ENCODE measurements at places on chromosomes 6 and 20. TPM values are rescaled to one million over a fixed set of nuclear protein-coding genes. Genes with fewer than 3 reads are reported as not detected.

The SLC17A4 gene
- total RNA-seq, result not detected

The ELOVL5 gene
- 42.3 TPM for total RNA-seq

The SPTLC3 gene
- 1.4 TPM for total RNA-seq

The SYNDIG1 gene
- total RNA-seq, result not detected

The RFX6 gene
- total RNA-seq, result not detected

The MYCT1 gene
- total RNA-seq, result 1.1 TPM

The SMLR1 gene
- not detected for total RNA-seq

- peak; percentile 60 for DNase-seq
Observed at GRCh38 chr6:42367353-42368011, 84.2 kb downstream of the TRERF1 start.

DNA sequence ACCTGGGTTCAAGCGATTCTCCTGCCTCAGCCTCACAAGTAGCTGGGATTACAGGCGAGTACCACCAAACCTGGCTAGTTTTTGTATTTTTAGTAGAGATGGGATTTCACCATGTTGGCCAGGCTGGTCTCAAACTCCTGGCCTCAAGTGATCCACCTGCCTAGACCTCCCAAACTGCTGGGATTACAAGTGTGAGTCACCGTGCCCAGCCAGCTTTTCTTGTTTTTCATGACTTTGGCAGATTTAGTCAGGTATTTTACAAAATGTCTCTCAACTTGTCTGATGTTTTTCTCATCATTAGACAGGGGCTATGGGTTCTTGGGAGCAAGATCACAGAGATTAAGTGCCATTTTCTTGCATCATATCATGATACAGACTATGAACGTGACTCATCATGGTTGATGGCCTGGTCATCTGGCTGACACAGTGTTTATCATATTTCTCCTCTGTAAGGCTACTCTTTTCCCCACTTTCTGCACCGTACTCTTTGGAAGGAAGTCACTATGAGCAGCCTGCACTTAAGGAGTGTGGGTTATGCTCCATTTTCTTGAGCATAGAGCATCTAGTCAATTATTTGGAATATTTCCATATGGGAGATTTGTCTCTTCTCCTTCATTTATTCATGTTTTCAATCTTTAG lies 67.8 kb downstream of the RNF182 start:
- peak; percentile 86 for DNase-seq

- peak; percentile 32 for DNase-seq
Observed at GRCh38 chr6:81625216-81625615, 127.3 kb downstream of the TENT5A start.

DNA sequence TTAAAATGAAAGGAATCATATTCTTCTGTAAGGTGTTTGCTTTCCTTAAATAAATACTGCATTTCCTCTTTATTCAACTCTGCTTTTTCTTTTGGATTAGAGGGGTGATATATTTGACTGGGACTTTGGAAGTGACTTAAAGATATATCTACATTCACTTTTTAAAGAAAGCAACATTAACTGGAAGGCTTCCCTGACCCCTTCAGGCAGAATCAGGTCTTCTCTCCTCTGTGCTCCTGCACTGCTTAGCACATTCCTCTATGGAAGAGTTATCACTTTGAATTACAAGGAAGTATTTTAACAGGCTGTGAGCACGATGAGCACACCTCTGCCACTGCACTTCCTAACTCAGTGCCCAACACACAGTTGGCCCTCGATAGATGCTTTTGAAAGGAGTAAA lies 59.2 kb upstream of the POU3F2 start:
- no peak for DNase-seq

- DNase-seq, result no peak
Observed at GRCh38 chr20:57243480-57244220, 22.8 kb downstream of the BMP7 start.

DNA sequence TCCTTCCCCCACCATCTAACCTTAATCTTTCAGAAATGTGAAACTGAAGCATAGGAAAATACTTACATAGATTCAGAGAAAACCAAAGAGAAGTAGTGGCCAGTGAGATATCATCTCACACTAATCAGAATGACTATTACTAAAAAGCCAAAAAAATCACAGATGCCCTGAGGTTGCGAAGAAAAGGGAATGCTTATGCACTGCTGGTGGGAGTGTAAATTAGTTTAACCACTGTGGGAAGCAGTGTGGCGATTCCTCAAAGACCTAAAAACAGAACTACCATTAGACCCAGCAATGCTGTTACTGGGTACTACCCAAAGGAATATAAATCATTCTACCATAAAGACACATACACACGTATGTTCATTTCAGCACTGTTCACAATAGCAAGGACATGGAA lies 9.2 kb upstream of the PREX1 start:
- no peak for DNase-seq

DNA sequence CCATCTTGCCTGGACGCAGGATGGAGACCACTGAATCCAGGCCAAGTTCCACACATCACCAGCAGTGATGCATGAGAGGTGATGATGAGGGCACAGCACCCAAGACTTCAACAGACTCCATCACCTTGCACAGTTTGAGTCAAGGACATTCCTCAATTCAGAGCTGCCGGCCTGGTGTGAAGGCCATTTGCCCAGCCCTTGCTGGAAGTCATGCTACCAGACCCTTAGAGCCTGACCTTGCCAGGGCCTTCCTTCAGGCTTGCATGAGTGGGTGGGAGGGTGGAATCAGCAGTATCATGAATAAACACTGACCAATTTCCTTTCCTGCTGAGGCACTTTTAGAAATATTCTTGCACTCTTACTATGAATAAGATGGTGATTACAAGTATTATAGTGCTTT lies 130.2 kb upstream of the SSTR4 start:
- DNase-seq, result no peak

GRCh38 chr6:51553246-51554015 lies 534.0 kb downstream of the PKHD1 start:
- DNase-seq, result no peak

DNA sequence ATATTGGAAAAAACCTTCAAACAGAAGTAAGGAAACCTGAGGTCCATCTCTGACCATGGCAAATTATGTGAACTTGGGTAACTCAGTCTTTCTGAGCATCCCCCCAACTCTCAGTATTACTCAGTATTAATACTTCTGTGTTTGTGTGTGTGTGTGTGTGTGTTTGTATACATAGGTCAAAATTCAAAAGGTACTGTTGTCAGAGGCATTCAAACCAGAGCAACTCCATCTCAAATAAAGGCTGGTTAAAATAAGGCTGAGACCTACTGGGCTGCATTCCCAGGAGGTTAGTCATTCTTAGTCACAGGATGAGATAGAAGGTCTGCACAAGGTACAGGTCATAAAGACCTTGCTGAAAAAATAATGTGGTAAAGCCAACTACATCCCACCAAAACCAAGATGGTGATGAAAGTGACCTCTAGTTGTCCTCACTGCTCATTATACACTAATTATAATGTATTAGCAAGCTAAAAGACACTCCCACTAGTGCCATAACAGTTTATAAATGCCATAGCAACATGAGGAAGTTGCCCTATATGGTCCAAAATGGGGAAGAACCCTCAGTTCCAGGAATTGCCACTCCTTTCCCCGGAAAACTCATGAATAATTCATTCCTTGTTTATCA lies 33.3 kb upstream of the SLC22A16 start:
- peak; percentile 89 for DNase-seq

DNA sequence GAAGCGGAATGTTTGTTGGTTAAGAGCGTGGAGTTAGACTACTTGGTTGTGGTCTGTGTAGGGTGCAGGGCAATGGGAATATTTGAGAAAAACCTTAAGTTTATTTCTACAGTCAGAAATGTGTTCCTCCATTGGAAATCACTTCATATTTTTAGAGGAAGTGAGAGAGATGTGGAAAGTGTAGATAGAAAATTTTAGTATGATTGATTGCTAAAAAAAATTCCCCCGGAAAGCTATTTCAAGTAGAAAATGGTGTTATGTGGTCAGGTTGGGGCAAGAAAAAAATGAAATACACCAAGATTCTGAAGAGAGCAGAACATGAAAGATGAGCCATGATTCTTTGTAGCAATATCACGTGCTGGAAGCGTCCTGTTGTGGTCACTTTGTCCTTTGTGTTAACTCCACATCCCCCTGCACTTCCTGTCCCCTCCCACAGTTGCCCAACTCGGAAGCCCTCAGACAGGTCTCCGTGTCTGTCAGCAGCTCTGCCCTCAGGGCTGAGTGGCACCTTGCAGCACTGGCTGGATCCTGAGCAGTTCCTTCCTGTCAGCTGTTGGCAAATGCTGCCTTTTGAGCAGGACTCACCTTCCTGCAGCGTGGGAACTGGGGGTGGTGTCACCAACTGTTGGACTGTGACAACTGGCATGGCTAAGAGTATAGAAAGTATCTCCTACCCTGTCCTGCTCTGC lies 137.5 kb upstream of the SLC24A3 start:
- DNase-seq, result no peak

DNA sequence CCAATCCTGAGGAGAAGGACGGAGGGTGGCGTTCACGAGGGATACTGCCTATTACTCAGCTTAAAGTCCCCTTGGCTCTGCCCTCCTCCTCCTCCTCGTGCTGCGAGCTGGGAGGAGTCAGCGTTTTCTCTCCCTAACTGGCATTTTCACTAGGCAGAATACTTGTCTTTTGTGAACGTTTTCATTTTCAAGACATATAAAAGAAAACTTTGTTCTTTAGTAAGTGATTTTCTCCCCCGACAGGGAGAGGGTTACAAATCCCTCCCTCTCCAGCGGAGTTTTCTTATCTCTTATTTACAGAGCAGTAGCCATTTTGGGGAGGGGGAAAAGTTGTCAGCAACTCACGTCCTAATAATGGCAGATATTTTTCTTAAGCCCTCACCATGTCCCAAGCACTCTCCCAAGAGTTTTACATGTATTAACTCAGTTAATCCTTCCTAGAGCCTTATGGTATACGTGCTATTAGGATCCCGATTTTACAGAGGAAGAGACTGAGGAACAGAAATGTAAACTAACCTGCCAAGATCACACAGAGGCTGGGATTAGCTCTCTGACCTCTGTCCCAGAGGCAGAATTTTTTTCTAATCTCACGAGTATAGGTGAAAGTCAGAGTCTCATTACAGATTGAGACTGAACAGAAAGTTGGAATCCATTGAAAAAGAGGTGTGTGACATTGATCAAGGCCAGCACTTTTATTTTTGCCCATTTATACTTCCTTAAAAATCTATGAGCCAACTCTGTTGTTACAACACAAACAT lies 30.0 kb upstream of the ZNF217 start:
- DNase-seq, result peak; percentile 77

- no peak for DNase-seq
Observed at GRCh38 chr6:71209626-71210025, 79.0 kb upstream of the OGFRL1 start.

- DNase-seq, result no peak
Observed at GRCh38 chr6:167817729-167818128, 9.0 kb upstream of the AFDN start.

- DNase-seq, result no peak
Observed at GRCh38 chr6:149939356-149939648, 2.5 kb upstream of the ULBP2 start.

DNA sequence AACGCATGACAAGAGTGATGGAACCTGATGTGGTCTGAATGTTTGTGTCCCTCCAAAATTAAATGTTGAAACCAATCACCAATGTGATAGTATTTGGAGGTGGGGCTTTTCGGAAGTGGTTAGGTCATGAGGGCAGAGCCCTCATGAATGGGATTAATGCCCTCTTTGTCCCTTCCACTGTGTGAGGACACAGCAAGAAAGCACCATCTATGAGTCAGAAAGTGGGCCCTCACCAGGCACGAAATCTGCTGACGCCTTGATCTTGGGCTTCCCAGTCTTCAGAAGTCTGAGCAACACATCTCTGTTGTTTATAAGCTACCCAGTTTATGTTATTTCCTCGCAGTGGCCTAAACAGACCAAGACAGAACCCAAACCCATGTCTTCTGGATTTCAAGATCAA lies 244.0 kb upstream of the JAG1 start:
- DNase-seq, result no peak

- DNase-seq, result no peak
Observed at GRCh38 chr6:157406661-157407060, 25.7 kb downstream of the ZDHHC14 start.

DNA sequence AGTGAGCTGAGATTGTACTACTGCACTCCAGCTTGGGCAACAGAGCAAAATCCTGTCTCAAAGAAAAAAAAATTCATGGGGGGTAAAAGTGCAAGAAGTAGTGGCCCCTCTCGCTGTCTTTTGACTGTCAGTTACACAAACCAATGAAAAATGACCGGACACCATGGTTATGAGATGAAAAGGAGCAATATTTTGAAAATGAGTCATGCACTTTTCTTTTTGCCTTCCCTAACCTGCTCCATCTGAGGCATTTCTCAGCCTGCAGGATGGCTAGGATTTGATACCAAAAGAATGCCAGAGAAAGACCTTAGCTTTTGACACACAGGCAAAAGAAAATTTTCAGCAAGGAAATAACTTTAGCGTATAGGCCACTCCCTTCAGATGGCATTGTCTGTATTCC lies 181.7 kb upstream of the ARID1B start:
- DNase-seq, result no peak

- DNase-seq, result no peak
Observed at GRCh38 chr6:90241229-90241880, 55.3 kb downstream of the BACH2 start.

GRCh38 chr20:21512634-21513180 lies 1.2 kb downstream of the NKX2-2 start:
- no peak for DNase-seq

GRCh38 chr6:40796260-40797221 lies 209.4 kb upstream of the LRFN2 start:
- no peak for DNase-seq

GRCh38 chr6:2528156-2528555 lies 222.6 kb downstream of the MYLK4 start:
- no peak for DNase-seq

DNA sequence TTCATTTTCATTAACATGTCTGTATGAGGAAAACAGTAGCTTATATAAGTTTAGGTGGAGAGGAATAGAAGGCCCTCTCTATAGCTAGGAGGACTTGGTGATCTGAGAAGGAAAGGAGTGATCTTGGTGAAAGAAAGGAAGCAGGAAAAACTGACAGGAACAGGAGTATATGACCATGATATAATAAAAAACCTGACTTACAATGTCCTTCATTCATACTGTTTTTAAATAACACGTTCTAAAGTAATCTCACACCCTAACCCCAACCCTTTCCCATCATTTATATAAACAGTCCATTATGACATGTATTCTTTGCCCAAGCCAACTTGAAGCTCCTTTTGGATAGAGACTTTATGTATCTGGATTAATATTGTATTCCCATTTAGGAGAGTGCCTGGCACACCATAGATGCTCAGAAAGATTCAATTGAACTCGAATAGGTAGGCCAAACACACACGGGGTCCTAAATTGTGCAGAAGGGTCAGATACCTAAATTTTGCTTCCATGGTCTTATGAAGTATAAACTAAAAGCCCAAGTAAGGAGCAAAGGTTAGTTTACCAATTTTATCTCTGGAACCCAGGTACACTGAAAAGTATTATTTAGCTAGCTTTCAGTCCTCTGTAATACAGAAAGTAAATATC lies 75.9 kb downstream of the OR2B2 start:
- DNase-seq, result no peak

- DNase-seq, result no peak
Observed at GRCh38 chr6:22556266-22556665, 13.1 kb upstream of the HDGFL1 start.

Measured in IMR-90 (cell line).